ENCODE measurements at places on chromosomes 12 and 14.

DNA sequence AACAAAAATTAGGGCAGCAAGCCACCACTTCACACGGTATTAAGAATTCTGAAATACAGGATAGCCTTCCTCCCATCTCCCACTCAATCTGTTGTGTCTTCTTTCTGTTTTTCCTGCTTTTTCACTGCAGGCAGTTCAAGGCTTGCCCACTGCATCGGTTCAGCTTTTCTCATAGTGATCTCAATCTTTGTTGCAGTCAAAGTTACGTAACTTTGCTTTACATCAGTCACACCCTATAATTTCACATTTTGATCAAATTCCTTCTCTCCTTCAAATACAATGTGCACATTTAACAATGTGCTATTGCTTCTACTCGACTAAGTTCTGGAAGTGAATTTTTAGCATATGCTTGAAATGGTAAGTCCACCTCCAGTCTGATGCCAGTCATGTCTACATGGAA, 217.6 kb downstream of the EFCAB11 start:
- DNase-seq = no peak

DNA sequence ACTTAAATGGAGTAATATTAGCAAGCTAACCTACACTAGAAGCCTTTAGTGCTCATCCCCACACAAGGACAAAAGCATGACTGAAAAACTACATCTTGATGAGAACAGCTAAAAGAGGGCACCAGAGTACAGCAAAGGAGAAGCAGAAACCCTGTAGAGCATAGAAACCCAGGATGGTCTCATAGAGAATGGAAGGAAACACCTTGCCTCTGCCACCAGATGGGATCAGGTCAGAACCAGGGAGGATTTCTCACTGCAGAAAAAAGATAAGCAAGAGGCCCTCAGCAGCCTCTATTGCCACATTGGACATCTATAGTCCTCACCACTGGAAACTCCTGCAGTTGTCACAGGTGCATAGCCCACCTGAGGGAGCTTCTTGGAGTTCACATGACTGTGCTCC, 13.6 kb upstream of the ZNF705A start:
- DNase-seq = no peak

DNA sequence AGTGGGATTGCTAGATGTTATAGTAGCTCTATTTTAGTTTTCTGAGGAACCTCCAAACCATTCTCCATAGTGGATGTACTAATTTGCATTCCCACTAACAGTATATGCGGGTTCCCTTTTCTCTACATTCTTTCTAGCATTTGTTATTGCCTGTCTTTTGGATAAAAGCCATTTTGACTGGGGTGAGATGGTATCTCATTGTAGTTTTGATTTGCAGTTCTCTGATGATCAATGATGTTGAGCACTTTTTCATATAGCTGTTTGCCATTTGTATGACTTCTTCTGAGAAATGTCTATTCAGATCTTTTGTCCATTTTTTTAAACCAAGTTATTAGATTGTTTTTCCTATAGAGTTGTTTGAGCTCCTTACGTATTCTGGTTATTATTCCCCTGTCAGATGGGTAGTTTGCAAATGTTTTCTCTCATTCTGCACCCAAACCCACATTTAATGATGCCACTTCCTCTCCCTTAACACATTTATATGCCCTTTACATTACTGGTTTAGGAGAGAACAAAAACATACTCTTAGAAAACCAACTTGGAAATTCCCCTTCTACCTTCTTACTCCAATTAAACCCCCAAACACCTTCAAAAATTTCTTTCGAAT, 48.2 kb downstream of the NELL2 start:
- peak; percentile 54 for DNase-seq

DNA sequence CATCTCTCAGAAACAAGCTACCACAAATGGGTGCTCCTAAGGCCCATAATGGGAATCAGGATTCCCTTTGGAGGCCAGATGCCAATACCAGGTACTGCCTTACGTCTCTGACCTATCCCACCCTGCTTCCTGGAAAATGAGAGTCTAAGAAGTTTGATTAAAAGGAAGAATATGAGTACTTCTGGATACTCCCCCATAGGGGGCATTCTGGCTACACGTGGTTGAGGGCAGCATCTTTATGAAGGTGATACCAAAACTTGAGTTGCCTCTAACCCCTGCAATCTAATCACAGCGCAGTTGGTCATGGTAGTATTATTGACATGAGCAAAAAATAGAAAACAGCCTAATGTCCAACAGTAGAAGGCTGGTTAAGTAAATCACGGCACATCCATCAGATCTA, 184.2 kb upstream of the LHX5 start:
- no peak for DNase-seq

- DNase-seq = no peak
Observed at GRCh38 chr12:58381546-58381945, 440.2 kb downstream of the ATP23 start.

DNA sequence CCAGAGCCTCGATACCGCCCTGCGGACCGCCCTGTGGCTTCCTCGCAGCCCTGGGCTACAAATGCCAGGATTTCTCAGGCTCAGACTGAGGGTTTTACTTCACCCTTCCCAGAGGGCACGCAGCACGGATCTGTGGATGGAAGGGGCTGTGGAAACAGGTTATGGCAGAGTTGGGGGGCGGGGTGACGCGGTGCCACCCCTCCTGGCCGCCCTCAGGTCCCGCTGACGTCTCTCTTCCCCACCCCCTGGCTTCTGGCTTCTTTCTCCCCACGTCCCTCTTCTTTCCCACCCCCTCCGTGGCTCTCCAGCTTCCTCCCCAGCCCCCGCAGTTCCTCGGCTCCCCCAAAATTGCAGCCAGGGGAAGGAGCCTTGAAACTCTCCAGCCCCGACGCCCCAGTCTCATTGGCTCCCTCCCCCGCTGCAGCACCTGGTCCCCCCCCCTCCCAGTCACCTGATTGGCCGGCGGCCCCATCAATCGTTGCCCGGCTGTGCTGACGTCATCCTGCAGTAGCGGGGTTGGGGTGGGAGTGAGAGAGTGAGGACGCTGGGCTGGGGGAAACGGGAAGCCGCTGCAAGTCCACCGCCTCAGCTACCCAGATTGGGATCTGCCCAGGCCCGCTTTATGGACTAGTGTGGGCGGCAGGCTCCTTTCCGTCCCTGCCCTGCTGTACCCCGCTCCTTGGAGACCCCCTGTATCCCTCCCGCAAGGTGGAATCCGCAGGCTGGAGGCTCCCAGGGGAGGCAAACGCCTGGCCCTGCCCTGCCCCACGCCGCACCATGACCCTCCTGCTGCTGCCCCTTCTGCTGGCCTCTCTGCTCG, at the start of gene CLSTN3:
Gene CLSTN3, plus strand, starts transcription at position 500 of the 820 bp plus-strand sequence. Its CDS starts 278 bp downstream, at position 778.
- peak; percentile 91 for DNase-seq

DNA sequence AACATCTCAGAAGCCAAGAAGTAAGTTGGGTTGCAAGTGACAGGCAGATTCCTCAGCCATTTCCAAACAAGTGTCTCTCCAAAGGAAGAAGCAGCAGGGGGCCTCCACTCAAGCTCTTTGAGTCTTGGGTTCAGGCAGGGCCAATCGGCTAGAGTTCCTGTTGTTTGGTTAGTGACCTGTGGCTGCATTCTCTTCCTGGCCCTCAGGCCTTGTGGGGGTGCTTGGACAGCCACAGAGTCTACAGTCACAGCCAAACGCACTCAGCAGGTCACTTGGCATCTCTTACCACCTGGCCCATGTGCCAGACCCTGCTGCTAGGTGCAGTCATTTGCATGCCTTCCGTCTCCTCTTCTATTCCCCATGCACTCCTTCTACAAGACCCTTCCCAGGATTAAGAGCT, 353.9 kb downstream of the GRIN2B start:
- DNase-seq = no peak

- DNase-seq = no peak
Observed at GRCh38 chr12:105555556-105556295, 225.2 kb downstream of the C12orf75 start.

DNA sequence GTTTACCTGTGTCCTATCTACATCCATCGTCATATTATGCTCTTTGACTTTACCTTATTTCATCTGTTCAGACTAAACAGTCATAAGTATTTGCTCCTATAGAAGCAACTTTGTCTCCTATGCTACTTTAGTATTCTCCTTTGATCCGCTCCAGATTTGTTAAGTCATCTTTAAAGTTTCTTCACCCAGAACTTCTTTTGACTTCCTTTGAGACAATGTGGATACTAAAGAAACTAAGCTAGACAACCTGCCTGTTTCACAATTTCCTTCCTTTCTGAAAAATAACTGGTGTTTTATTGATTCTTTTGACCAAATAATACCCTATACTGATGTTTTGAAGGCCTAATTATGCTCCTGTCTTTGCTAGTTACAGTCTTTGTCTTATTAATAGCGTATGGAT, 30.0 kb upstream of the LRRK2 start:
- no peak for DNase-seq

Measured in CD4-positive, alpha-beta T cell treated with Interleukin-15 for 4 hours (primary cell).